ENCODE measurements at places on chromosomes 12 and 14. TPM values are rescaled to one million over a fixed set of nuclear protein-coding genes. Genes with fewer than 3 reads are reported as not detected.

DNA sequence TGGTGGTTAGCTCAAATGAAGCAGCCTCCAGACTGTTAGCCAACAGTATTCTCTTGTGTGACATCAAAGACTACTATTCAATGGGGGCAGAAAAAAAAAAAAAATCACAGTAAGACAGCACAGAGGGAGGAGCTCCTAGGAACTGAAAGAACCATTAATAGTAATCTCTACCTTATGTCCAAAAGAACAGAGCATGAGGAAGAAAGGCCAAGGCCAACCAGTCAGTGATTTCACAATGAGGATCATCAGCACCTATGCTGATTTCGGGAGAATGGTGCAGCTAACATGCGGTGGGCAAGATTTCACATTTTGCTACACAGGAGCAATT lies 66.3 kb upstream of the SOX5 start:
- DNase-seq = no peak

GRCh38 chr14:42626986-42627385 lies 1020.3 kb downstream of the LRFN5 start:
- no peak for DNase-seq

- DNase-seq = no peak
These were observed 71.1 kb upstream of the MDM1 start for GRCh38 chr12:68403296-68403695.

DNA sequence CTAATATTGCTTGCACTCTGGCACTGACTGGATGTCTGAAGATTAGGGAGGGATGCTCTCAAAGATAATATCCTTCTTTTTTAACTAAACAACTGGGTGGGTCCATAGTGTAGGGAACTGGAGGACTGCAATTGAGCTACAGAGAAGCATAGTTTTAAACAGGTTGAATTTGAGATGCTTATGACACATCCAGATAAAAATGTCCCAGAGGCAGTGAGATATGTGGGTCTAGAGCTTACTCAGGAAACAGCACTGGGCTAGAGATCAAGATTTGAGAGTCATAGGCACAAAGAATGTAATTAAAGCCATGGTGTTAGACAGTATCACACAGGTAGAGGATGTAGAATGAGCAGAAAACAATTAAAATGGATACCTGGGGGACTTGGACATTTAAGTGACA lies 198.4 kb downstream of the NELL2 start:
- DNase-seq = no peak

- no peak for DNase-seq
These were observed 59.0 kb downstream of the CCDC85C start for GRCh38 chr14:99544991-99545390.

The AQP5 gene
- not detected for total RNA-seq

- DNase-seq = no peak
These were observed 17.8 kb downstream of the TAS2R50 start for GRCh38 chr12:10968765-10969456.

The COX8C gene
- not detected for total RNA-seq

DNA sequence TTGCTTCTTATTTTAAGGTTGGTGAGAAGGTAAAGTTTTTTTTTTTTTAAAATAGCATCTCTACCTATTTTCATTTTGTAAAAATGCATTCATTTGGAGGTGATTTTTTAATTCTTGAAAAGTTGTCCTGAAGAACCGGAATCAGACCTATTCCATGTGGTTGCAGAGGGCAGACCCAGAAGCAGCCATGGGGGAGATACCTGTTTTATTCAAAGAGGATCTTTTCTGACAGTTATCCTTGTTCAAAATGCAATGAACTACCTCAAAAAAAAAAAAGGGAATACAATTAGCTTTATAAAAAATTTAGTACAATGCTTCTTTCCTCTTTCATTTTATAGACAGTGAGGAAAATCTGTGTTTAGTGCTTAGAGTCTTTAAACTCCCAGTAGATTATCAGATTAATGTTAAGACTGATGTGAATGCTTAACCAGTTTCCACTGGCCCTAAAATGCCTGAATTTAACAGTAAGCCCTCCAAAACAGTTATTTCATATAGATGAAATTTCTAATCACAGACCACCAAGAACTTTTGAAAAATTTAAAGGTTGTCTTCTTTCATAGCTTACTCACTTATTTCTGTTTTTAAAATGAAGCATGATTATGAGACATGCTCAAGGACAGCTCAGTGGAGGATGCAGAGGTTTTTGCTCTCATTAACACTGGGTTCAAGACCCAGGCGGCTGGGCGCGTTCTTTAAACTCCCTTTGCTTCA lies 8.6 kb upstream of the NEMF start:
- no peak for DNase-seq

The KRT1 gene
- 0.38 TPM for total RNA-seq

DNA sequence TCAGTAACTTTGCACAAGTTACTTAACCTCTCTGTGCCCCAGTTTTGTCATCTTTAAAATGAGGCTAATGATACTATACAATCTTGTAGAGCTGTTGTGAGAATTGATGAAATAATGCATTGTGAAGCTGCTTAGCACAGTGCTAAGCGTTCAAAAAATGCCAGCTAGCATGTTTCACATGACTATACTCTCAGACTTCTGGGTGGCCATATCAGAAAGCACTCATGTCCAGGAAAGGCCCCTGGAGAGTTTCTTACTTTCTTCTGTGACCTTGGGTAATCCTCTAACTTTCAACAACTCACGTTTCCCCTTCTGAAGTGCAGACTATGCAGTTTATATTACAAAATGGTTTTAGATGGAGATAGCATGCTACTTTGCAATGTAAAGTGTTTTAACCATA lies 68.1 kb downstream of the TPH2 start:
- DNase-seq = no peak

The CEP170B gene
- total RNA-seq = 69.9 TPM

GRCh38 chr12:106211973-106212372 lies 35.8 kb downstream of the CKAP4 start:
- DNase-seq = no peak

DNA sequence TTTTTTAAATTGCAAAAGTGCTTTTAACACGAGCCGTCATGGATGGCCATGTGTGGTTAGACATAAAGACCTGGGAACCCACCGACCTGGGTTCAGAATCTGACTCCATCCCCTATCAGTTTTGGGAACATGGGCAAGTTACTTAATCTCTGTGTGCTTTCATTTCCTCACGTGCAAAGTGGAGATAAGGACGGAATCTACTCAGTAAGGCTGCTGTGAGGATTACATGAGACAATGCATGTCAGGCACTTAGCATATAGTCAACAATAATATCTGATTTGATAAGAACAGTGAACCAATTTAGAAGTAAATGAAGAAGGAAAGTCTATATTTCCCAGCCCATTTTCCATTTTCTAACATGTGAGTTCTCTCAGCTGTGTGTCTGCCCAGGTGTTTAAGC lies 235.4 kb downstream of the SUDS3 start:
- DNase-seq = no peak

GRCh38 chr12:46886541-46887041 lies 60.8 kb upstream of the SLC38A4 start:
- DNase-seq = no peak

- DNase-seq = no peak
These were observed 4.7 kb upstream of the CISTR start for GRCh38 chr12:53756300-53757100.

- DNase-seq = peak; percentile 77
These were observed 17.2 kb downstream of the USP30 start for GRCh38 chr12:109069307-109070271.

- DNase-seq = peak; percentile 36
These were observed 885 bp upstream of the HOXC10 start for GRCh38 chr12:53983950-53984572.

DNA sequence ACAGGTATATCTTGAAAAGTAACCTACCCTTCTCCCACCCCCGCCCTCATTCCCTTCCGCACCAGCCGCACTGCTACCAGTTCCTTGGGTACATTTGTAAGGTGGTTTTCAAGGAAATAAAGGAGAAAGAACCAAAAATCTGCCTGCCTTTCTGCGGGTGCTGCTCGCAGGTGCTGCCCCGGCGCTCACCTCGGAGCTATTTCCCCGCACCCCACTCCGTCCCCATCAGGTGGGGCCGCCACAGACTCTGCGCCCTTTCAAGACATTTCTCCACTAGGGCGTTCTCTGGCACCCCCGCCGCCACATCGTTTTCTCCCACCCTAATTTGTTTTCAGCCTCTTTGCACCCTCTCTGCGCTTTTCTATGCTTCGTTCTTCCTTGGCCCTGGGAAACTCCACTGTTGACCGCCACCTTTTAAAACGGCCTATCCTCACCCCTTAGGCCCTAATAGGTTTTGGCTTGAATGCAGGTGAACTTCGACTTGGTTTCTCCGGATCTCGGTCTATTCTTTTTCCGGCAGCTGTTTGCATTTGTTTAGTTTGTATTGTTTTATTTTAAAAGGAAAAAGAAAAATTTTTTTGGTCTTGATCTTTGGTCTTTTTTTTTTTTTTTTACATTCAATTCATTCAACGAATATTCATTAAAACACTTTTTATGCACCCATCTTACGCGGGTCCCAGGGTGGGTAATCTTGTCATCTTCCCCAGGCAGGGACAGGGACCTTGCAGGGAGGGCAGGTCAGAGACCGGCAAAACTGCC lies 3.0 kb downstream of the VSX2 start:
- DNase-seq = no peak

The CD69 gene
- 3.2 TPM for total RNA-seq

DNA sequence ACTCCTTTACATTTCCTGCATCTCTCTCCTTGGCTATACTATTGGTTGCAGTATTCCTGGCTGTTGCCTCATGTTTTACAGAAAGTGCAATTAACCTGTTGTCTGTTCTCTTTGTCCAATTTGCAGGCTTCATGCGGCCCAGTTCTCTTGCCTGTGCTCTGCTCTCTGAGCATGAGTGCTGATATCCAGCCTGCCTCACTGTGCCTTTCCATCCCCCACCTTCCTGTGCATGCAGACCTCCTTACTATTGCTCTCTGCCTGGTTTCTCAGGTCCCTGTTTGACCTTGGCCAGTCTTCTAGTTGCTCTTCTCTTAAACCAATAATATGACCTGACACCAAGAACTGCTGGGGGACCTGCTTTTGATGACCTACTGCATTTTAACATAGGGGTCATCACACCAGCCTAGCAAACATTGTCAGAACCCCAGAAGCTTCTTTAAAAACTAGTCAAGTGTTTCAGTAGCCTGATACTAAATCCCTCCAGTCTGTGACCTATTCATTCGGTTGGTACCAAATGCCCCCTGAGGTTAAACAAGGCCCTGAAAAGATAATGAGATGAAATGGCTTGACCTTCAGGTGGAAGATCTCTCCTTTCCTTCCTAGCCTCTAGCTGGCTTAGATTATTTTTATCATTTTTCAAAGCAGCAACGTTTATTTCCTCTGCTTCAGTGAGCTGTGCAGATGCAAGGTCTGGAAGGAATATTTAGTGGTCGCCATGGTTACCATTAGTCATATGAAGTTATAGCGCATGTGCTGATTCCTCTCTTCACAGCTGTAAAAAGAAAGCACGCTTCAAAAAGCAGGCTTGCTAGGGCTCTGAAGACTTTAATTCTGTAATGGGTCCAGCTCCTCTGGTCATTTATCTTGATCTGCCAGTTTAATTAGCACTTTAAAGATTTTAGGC lies 216.5 kb downstream of the PHLDA1 start:
- DNase-seq = no peak

DNA sequence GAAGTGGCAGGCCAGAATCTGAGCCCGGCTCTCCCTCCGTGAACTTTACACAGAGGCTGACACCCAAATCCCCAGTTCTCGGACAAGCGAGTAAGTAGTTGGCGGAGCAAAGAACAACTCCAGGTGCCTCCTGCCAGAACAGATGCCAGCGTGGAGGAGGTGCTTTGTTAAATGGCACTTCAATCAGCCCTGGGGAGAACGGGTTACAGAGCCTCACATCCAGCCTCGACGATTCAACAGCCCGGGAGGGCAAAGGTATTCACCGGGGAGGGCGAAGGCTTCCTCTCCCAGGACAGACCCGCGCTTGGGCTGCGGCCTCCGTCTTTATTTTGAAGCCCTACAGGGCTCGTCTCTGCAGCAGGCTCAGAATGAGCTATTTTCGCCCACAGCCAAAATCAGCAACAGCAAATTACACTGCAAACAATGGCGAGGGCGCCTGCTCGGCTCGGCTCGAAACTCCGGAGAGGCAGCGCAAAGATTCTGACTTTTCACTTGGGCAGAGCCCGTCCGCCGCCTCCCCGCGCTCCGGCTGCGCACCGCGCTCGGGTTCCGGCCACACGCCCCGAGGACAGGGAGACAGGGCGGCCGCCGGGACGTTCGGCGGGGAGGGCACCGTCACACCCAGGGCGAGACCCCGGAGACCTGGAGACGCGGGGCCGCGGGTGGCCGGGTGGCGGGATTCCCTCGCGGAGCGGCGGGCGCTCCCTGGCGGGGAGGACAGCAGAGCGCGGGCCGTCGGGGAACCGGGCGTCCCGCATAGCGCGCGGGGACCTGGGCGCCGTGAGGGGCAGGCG lies 811 bp downstream of the TMCC3 start:
- DNase-seq = peak; percentile 82

DNA sequence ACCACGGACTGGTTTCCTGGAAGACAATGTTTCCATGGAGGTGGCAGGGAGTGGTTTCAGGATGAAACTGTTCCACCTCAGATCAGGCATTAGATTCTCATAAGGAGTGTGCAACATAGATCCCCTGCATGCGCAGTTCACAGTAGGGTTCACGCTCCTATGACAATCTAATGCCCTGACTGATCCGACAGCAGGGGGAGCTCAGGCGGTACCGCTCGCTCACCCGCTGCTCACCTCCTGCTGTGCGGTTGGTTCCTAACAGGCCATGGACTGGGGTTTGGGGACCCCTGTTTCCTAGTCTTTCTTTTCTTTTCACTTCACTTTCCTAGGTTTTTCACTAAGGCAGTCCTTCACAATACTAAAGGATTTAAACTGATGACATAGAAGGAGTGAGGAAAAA lies 39.6 kb downstream of the GUCY2C start:
- DNase-seq = no peak

- no peak for DNase-seq
These were observed 1.1 kb downstream of the RHNO1 start for GRCh38 chr12:2877953-2878732.

The TAS2R50 gene
- 1.5 TPM for total RNA-seq

The PLBD1 gene
- 82.4 TPM for total RNA-seq

DNA sequence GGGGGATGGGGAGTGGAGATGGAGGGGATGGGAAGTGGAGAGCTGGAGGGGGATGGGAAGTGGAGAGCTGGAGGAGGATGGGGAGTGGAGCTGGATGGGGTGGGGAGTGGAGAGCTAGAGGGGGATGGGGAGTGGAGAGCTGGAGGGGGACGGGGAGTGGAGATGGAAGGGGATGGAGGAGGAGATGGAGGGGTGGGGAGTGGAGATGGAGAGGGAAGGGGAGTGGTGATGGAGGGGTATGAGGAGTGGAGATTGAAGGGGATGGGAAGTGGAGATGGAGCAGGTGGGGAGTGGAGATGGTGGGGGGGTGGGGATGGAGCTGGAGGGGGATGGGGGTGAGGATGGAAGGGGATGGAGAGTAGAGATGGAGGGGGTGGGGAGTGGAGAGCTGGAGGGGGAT lies 26.1 kb downstream of the NCOR2 start:
- DNase-seq = no peak

DNA sequence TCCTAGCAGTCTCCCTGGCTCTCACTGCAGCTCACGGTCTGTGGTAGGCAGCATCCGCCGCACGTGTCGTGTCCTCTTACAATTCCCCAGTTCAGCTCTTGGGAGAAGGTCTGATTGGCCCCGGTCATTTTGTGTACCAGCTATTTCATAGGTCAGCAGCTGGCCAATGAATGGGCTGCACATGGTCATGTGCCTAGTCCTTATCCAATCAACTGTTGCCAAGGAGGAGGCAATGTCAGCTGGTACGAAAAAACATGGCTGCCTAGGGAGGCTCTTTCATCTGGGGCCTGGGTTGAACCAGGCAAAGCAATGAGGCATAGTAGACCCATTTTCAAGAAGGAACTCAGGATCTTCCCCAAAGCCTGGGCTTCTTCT lies 46.1 kb downstream of the RNFT2 start:
- DNase-seq = no peak

GRCh38 chr12:3313675-3314663 lies 177.0 kb upstream of the PRMT8 start:
- no peak for DNase-seq

GRCh38 chr14:61438860-61439765 lies 117.7 kb downstream of the PRKCH start:
- DNase-seq = peak; percentile 58

All from mucosa of descending colon (tissue), 3 donors.